ENCODE measurements at places on chromosomes 2 and 18.

DNA sequence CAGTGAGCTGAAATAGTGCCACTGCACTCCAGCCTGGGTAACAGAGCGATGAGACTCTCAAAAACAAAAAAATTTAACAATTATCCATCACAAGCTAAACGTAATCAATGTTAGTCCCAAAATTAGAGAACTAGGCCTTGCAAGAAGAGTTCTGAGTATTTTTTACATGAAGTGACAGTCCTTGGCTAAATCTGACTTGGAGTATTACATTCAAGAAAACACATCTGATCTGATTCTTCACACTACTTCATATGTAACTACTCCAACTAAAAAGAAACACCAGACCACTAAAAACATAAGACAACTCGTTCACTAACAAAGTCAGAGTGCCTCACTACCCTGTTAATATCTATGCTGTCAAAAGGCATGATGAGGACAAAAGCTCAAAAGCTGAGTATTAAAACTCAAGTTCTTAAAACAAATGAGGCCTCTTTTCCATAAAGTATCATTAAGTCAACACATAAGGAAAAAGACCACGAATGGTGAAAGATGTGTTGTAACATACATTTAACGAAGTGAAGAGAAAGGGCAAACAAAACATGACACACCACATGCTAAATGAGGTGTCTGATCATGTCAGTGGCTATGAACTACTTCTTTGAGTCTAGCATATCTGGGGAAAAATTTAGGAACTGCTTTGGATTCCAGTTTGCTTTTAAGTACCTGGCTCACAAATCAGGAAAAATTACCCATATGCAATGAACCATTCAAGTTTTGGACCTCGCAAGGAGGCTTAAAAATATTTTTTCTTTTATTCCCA lies 42.4 kb downstream of the TRIP12 start:
- DNase-seq: no peak

DNA sequence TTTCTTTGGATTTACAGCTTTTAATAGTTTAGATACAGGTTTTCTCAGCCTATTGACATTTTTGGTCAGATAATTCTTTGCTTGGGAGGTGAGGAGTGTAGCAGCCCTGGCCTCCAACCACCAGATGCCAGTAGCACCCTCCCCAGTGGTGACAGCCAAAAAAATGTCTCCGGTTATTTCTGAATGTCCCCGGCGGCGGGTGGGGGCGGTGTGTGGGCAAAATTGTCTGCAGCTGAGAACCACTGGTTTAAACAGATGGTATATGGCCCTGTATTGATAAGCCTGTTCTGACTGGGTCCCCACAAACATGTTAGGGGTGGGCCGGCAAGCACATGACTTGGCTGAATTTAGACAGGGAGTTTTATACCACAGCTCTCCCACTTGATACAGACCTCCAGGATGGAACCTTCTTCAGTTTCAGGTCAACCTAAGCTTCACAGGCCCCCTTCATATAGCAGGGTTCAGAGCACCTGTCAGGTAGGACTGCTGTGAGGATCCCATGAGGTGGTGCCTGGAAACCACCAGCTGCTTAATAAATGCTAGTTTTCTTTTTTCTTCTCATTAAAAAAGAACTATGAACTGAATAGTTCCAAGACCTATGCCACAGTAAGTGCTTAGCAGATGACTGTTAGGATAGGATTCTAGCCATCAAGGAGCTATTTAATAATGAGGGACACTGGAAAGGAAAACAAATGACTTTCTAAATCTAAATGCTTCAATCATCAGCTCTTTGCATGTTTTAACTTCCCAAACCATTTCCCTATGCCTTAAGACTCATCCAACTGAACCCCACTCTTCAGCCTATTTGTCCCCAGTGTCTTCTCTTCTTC lies 18.1 kb downstream of the LPIN2 start:
- peak; percentile 79 for DNase-seq

DNA sequence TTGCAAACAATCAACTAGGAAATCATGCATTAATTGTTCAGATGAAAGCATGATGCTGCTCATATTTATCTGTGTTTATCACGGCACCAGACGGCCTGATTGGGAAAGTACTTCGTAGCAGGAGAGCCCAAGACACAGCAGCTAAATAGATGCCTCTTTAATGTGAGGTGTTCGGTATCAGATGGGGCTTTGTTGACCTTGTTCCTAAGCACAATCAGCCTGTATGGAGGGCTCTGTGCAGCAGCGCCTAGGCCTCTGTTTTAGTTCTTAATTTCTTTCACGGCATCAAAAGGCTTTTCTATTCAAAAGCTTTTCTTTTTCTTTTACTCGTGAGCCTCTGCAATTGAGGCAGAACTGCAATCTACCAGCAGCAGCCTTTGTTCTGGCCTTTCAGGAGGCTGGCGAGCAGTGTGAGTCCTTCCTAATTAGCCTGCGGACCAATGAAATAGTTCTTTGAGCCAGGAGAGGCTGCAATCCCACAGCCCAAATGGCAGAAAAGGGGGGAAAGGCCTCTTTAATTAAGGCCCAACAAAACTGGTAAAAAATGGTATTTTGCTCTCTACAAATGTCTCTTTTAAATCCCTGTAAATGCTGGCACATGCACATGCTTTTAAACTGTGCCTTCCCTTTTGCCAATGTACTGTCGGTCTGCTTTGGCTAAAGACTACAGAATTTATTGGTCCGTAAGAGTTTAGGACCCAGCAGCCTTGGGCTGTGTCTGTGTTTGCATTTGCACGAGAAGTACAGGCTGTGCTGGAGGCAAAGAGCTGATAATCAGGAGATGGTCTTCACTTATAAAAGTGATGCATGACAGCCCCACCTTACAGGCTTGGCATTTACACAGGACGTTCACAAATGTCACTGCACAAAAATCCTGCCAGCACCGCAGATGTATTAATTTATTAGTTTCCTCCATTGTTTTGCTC lies 159.6 kb downstream of the RND3 start:
- DNase-seq: no peak

GRCh38 chr18:55805666-55806065 lies 217.7 kb upstream of the TCF4 start:
- DNase-seq: no peak

DNA sequence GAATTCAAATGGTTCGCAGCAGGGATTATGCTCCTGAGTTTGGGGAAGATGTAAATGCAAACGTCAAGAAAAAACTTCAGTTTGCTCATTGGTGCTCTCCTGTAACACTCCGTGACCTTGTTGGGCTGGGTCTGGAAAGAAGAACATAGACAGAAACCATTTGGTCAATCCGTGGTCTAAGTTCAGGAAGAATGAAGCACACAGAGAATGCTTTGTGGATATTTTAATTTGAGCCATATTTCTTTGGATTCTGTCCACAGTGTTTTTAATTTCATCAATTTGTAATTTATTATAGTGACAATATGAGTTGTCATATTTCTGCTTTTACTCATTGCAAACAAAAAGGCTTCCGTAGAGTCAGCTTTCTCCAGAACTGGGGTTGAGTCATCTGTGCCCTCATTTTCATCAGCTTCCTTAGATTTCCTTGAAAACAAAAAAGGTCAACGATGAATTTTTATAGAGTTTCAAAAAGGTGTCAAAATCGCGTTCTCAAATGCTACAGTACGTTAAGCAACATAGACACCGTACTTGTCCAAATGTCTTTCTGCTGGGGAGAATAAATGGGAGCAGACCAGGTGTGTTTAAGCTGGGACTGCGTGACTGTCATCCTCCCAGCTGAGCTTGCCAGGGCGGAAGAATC lies 606.4 kb downstream of the RNF144A start:
- DNase-seq: peak; percentile 61

- peak; percentile 45 for DNase-seq
Observed at GRCh38 chr2:237431372-237431771, 17.4 kb upstream of the COL6A3 start.

GRCh38 chr2:189751080-189751658 lies 11.4 kb downstream of the OSGEPL1 start:
- DNase-seq: peak; percentile 45

- DNase-seq: no peak
Observed at GRCh38 chr2:6922201-6922656, 5.0 kb downstream of the RNF144A start.

- no peak for DNase-seq
Observed at GRCh38 chr2:142707318-142707717, 170.1 kb upstream of the KYNU start.

DNA sequence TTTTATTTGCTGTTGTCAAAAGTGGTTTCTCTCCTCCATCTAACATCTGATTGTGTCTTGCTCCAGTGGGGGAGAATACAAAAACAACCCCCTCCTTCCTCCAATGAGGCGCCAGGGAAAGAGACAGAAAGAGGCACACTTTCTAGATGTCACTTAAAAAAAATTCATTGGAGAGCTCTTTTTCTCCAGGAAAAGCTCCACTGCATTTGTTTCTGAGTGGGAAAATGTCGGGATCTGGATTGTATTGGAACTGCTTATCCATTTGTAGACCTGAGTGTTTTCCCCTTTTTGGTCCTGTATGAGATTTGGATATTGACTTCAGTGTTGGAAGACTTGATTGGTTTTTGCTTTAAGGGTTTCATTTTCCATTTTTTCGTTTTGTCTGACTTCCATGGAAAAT lies 995 bp downstream of the MBD5 start:
- DNase-seq: no peak
